NCI-H2227 treated with DMSO at 0.1 percent for 48 hours (cell line): ENCODE measurements at places on chromosomes 12 and 14.
A peak's percentile ranks its signal among the peaks of the same experiment; 100 is the strongest.

DNA sequence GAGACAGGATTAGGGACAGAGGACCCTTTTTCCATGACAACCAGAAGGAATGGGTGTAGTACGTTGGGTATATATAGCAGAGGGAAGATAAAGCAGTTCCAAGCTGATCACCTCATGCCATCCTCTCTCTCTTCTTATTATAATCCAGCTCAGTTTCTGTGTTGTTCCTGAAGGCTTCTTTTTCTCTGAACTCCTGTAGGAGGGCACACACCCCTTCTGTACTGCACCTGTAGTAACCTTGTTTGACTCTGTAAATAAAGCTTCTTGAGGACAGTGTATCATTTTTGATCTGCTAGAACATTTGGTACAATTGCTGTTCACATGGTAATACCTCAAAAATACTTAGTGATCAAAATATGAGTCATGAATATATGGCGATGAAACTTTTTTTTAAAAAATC is 33.5 kb downstream of the HELB start:
- DNase-seq, result no peak

GRCh38 chr12:24378548-24379407 is 429.3 kb upstream of the SOX5 start:
- no peak for DNase-seq

DNA sequence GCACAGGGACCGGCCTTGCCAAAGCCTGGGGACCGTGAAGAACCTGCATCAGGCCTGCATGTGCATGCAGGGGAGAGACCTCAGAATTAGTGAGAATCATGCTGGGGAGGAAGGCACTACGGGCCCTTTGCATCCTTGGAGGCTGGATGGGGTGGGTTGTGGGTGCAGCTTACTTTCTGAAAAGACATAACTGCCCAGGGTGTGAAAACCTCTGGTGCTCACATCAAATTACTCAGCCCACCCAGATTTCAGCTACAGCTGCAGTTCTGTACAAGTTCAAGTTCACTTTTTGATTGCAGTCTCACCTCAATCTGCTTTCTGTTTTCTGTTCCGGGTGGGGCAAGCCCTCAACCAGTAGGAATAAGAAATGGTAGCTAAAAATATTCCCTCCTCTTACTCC is 130.6 kb downstream of the SLC15A4 start:
- no peak for DNase-seq

GRCh38 chr12:44287545-44287944 is 451.7 kb downstream of the TMEM117 start:
- DNase-seq, result no peak

DNA sequence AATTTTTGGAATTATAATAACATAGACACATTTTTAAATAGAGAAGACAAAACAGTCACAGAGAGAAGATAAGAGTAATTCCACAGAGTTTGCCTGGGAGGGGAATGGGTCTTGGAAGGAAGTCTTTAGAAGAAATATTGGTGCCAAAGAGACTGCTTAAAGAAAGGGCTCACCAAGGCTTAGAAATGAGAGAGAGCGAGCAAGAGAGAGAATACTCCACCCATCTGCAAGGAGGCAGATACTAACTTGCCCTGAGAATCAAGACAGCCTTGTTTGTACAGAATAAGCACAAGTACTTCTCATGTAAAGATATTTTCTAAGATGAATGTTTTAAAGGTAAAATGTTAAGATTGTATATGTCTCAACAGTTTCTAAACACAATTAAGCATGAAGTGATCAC is 165.5 kb downstream of the SLC38A4 start:
- DNase-seq, result no peak

DNA sequence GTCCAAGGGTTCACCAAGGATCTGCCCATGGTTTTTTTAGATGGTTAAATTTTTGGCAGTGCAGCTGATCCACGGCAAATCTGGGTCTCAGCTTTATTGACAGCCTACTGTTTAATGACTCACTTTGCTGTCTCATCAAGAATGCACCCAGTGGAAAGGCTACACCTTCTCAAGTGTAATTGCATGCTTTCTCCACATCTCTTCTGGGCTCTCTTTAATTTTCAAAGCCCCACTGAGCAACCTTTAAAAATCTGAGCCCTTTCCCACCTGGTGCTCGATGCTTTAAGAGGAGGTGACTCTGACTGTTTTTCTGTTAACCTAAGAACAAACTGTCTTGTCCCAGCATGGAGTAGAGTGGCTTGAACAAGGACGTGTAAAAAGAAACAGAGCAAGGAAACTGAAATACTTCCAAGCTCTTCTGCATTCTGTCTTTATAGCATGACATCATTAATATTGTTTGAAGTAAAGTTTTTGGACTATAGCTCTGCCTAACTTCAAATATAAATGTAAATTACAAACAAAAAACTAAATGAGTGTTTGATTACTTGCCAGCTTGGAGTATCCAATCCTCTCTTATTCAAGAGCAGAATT is 214.2 kb upstream of the KRR1 start:
- peak; percentile 87 for DNase-seq

GRCh38 chr12:67355428-67356379 is 86.5 kb downstream of the CAND1 start:
- DNase-seq, result peak; percentile 43

GRCh38 chr12:113083863-113084435 is 27.4 kb downstream of the DTX1 start:
- no peak for DNase-seq

DNA sequence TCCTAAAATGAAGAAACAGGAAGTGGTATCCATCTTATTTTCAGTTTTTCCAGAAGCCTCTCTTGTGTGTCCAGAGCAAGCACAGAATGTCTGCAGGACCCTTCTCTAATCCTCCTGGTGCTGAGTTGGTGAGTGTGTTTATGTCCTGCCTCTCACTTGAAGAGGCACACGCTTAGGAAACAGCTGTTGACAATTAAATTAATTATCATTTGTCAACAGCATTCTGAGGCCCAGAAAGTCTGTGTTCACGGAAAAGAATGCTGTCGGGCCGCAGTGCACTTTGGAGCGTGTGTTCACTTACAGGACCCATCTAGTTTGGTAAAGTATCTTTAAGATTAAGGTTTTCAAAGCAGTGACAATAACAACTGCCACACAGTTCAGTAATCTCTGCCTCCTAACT is 70.5 kb downstream of the LMNTD1 start:
- DNase-seq, result no peak

- DNase-seq, result no peak
Observed at GRCh38 chr14:66965831-66966230, 223.4 kb upstream of the GARIN2 start.

DNA sequence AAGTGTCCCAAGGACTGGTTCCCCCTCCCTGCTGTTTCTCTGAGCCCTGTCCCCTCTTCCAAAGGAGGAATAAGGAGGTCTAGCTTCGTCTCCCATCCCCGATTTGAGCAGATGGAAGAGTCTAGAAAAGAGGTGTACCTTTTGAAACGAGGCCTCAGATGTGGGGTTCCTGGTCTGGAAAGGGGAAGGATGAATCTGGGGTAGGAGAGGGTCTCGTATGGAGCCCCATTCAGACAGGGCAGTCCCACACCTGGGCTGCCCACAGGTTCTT is 13.3 kb downstream of the MEG3 start:
- DNase-seq, result no peak
